ENCODE measurements at places on chromosomes 16 and 17. TPM values are rescaled to one million over a fixed set of nuclear protein-coding genes. Genes with fewer than 3 reads are reported as not detected.
A peak's percentile ranks its signal among the peaks of the same experiment; 100 is the strongest.

DNA sequence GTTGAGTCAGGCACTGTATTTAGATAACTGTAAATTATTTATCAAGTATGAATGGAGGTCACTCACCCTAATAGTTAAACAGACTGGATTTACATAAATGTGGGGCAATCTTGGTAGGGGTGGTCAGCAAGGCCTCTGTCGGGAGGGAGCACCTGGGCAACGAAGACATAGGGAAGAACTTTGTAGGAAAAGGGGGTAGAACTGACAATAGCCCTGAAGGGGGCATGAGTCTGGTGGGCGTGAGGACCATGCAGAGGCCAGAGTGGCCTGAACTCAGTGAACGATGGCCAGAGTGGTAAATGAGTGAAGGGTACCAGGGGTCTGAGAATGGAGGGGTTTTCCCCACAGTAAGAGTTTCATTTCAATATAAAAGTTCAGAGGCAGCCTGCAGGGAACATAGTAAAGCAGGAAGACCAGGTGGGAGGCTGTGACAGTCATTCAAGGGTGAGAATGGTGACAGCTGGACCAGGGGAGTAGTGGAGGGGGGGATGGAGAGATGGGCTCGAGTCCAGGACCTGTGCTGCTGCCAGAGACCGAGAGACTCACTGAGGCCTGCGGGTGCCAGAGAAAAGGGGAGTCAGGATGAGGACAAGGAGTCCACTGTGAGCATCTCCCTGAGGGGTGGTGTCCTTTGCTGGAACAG lies 2.9 kb downstream of the C17orf67 start:
- peaks cover 11% of the 10 kb centered on the region for H3K4me1 ChIP-seq
- no peak overlapping the region for H3K4me3 ChIP-seq
- H3K36me3 ChIP-seq: no peaks in the 10 kb centered on the region
- H3K27me3 ChIP-seq: no peaks in the 10 kb centered on the region
- no peak overlapping the region for H3K27ac ChIP-seq
- no peak for DNase-seq

- peaks cover 48% of the 10 kb centered on the region for H3K4me1 ChIP-seq
- H3K4me3 ChIP-seq: no peak overlapping the region
- no peak for DNase-seq
- H3K27me3 ChIP-seq: no peaks in the 10 kb centered on the region
- no peaks in the 10 kb centered on the region for H3K36me3 ChIP-seq
Measured at GRCh38 chr17:77325577-77326075, 184.9 kb downstream of the SEC14L1 start.

TBC1D26 gene
- total RNA-seq: not detected

- H3K36me3 ChIP-seq: peaks cover 7% of the 10 kb centered on the region
- peaks cover 5% of the 10 kb centered on the region for H3K4me1 ChIP-seq
- H3K4me3 ChIP-seq: peak overlapping the region; percentile 91
- H3K27me3 ChIP-seq: no peaks in the 10 kb centered on the region
- H3K27ac ChIP-seq: peak overlapping the region; percentile 91
- no peak for DNase-seq
Measured at GRCh38 chr17:32141679-32142037, 644 bp upstream of the RHOT1 start.

DNA sequence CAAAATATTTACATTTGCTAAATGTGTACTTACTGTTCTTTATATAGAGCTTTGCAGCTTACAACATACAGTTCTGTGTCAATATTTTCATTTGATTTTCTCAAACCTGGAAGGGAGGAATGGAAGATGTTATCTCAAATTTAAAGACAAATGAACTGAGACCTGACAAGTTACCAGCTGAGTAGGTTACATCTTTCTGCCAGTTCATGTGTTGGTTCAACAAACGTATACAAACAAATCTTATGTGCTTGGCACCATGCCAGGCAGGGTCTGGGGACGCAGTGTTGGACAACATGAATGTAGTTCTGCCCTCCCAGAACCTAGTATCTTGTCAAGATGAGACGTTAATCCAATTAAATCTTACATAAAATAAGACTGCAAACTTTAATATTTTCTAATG lies 507.5 kb upstream of the HSBP1 start:
- H3K4me1 ChIP-seq: no peaks in the 10 kb centered on the region
- no peak for DNase-seq
- no peaks in the 10 kb centered on the region for H3K36me3 ChIP-seq

- no peak for DNase-seq
- H3K4me1 ChIP-seq: no peaks in the 10 kb centered on the region
- H3K27me3 ChIP-seq: peaks cover 32% of the 10 kb centered on the region
Measured at GRCh38 chr17:37068266-37068665, 119.5 kb downstream of the AATF start.

GRCh38 chr17:20073055-20073979 lies 64.2 kb downstream of the SPECC1 start:
- H3K4me3 ChIP-seq: peak overlapping the region; percentile 51
- H3K27me3 ChIP-seq: no peaks in the 10 kb centered on the region
- peak; percentile 65 for DNase-seq
- H3K4me1 ChIP-seq: peaks cover 22% of the 10 kb centered on the region
- no peaks in the 10 kb centered on the region for H3K36me3 ChIP-seq

DNA sequence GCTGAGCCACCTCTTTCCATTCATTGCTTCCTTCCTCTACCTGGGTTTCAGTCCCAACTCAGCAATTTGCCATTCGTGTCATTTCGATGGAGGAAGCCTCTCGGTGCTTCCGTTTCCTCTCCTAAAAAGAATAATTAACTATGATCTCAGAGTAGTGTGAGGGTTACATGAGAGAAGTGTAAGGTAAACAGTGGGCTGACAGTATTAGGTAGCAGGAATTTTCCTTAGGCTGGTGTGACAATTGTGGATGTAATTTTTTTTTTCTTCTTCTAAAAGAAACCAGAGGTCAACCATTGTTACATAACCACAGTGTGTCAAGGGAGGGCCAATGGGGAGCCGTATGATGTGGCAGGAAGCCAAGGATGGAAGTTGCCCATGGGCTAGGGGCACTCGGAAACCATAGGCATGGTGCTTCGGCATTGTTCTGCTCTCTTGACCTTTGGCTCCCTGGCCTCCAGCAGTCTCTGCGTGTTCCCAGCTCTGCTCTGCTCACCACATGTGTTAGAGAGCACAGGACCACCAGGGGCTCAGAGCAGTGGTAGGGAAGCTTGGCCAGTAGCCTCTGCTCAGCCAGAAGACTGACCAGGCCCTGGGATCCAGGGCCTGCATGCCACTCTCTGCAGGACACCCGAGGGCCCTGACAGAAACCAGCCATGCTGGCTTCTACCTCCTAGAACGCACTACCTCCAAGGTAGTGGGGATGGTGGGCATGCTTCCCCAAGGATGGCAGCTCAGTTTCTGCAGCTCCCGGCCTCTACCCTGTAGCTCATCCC lies 2.0 kb upstream of the TOP2A start:
- H3K27me3 ChIP-seq: no peaks in the 10 kb centered on the region
- no peak overlapping the region for H3K27ac ChIP-seq
- no peaks in the 10 kb centered on the region for H3K36me3 ChIP-seq
- H3K4me1 ChIP-seq: peaks cover 14% of the 10 kb centered on the region
- no peak for DNase-seq
